Sigmoid colon (tissue), 7 donors: ENCODE measurements at places on chromosomes 1 and 21. TPM values are rescaled to one million over a fixed set of nuclear protein-coding genes. Genes with fewer than 3 reads are reported as not detected.

PLA2G4A gene
- total RNA-seq, result 51.0 TPM

NMNAT2 gene
- total RNA-seq, result 3.6 TPM

- DNase-seq, result no peak
These were observed 1.1 kb upstream of the ADIPOR1 start for GRCh38 chr1:202959276-202959620.

SH2D5 gene
- total RNA-seq, result 0.55 TPM

- no peak for DNase-seq
These were observed 301.7 kb upstream of the ESRRG start for GRCh38 chr1:217024911-217025310.

DEPDC1 gene
- total RNA-seq, result 1.2 TPM

SH2D2A gene
- total RNA-seq, result 1.5 TPM

- DNase-seq, result peak; percentile 7
These were observed 125.5 kb downstream of the PGBD5 start for GRCh38 chr1:230300322-230301301.

GRCh38 chr1:58924821-58925220, 141.0 kb upstream of the JUN start:
- no peak for DNase-seq

RNU1-4 gene
- under 0.01 TPM for total RNA-seq

KRTAP21-3 gene
- not detected for total RNA-seq

- no peak for DNase-seq
These were observed 25.9 kb downstream of the CYP2J2 start for GRCh38 chr1:59900640-59901039.

- DNase-seq, result no peak
These were observed 57.1 kb upstream of the SAMSN1 start for GRCh38 chr21:14603202-14603601.
